ELR (cell line): ENCODE measurements at places on chromosomes 13 and 19.

- DNase-seq: no peak
Observed at GRCh38 chr13:67519356-67519755, 289.2 kb upstream of the PCDH9 start.

- DNase-seq: peak; percentile 15
Observed at GRCh38 chr19:55258476-55258827, 365 bp downstream of the PPP6R1 start.

- peak; percentile 55 for DNase-seq
Observed at GRCh38 chr13:62194371-62194770, 778.7 kb upstream of the PCDH20 start.

DNA sequence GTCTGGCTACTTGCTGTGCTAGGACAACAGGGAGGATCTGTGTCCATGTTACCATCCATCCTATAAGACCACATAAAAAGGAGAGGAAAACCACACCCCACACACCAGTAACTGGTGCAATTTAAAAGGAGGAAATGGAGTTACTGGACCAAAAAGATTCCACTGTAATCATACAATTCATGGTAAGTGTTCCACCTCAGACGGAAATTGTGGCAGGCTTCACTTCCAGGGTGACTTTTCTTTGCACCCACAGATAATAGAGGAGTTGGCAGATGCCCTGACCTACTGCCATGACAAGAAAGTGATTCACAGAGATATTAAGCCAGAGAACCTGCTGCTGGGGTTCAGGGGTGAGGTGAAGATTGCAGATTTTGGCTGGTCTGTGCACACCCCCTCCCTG lies 2.4 kb downstream of the AURKC start:
- no peak for DNase-seq

- no peak for DNase-seq
Observed at GRCh38 chr19:52170304-52170703, 1.1 kb downstream of the ZNF836 start.

GRCh38 chr19:5996102-5996501 lies 18.2 kb upstream of the RANBP3 start:
- no peak for DNase-seq

DNA sequence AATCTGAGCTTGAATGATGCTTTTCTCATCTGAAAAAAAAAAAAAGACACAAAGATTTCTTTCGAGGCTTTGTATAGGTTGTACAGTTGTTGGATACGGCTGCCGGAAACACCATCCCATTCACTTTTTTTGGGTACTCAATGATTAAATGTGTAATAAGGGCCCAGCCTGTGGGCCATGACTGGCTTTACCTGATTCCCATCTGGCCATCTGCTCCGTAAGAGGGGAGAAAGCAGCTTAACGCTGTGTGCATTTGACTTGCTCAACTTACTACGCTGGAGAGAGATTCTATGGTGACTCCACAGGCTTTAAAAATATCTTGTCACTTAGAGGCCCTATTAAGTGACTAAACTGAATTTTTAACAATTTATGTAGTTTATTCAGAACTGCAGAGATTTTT lies 731 bp downstream of the ZNF558 start:
- no peak for DNase-seq

DNA sequence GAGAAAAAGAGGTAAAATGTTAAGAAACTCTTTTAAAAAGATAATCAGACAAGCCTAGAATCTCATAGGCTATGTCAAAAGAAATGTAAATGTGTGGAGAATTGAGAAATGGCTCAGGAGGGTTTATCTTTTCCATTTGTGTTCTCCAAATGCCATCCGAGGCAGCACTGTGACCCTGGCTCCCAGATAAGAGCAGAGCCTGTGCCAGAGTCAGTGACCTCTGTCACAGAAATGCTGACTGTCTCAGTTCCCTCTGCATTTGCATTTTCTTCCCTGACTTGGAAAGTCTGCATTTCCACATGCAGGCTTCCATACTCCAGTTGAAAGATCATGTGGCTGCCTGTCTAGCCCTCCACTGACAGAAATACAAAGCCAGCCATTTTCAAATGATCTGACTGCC lies 42.0 kb downstream of the SERTM1 start:
- DNase-seq: no peak

GRCh38 chr13:22926748-22927400 lies 253.9 kb upstream of the SGCG start:
- no peak for DNase-seq

GRCh38 chr13:103238441-103238840 lies 172.2 kb upstream of the SLC10A2 start:
- DNase-seq: no peak

DNA sequence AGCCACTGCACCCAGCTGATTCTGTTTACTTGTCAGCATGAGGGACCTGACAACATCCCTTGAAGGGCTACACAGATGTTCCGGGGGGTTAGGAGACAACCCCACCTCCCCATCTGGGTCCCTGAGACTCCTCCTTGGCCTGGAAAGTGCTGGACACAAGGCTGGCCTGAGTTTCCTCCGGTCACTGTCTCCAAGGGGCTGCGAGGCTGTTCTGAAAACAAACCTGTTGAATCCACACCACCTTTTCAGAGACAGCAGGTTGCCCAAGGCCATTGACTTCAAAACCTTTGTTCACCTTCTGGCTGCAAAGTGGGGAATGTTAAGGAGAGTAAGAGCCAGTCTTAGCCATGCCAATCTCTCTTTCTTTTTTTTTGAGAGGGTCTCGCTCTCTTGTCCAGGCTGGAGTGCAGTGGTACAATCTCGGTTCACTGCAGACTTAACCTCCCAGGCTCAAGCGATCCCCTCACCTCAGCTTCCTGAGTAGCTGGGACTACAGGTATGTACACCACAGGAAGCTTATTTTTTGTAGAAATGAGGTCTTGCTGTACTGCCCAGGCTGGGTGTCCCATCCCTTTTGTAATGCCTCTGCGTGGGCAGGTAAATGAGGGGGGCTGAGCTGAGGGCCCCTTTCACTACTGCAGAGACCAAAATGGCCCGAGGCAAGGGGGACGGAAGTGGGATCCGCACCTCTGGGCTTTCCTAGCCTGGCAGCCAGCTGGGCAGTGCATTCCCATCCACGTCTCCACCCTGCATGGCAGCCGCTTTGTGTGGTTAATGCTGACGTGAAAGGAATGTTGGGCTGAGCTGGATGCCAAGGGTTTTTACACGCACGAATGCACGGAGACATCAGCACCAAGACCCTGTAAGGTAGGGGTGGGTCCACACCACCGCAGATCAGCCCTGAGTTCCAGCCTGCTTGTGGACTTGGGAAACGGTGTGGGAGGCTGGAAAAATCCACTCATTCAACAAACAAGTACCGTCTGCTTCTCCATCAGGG lies 1.9 kb upstream of the ZNF628 start:
- no peak for DNase-seq

DNA sequence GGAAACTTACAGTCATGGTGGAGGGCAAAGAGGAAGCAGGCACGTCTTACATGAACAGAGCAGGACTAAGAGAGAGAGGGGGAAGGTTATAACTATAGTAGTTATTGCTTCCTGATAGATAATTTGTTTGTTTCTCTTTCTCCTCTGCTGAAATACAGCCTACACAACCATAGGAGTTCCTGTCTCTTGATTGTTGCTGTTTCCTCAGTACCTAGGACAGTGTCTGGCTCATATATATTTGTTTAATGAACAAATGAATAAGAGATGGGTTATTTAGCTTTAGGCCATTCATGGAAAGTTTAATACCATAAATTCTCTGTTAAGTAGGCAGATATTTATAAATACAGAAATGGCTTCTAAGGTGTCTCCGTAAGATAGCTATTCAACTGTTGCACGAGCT lies 95.2 kb downstream of the PCCA start:
- no peak for DNase-seq

- DNase-seq: no peak
Observed at GRCh38 chr13:76239031-76239680, 603.0 kb downstream of the LMO7 start.

GRCh38 chr13:33033986-33034385 lies 17.8 kb downstream of the KL start:
- no peak for DNase-seq

DNA sequence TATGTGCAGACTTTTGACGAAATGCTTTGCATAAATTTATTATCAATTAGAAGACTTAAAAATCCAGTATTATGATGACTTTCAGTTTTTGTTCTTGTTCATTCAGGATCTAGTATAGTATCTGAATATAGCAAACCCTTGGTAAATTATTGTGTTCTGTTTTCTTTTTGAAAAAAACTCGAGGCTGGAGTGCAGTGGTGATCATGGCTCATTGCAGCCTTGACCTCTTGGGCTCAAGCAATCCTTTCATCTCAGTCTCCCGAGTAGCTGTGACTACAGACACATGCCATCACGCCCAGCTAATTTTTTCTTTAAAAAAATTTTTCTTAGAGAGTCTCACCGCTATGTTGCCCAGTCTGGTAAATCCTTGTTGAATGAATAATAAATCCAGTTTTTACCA lies 4.6 kb downstream of the FARP1 start:
- DNase-seq: peak; percentile 35
